NCI-H1930 (cell line): ENCODE measurements at places on chromosomes 5 and 9.

DNA sequence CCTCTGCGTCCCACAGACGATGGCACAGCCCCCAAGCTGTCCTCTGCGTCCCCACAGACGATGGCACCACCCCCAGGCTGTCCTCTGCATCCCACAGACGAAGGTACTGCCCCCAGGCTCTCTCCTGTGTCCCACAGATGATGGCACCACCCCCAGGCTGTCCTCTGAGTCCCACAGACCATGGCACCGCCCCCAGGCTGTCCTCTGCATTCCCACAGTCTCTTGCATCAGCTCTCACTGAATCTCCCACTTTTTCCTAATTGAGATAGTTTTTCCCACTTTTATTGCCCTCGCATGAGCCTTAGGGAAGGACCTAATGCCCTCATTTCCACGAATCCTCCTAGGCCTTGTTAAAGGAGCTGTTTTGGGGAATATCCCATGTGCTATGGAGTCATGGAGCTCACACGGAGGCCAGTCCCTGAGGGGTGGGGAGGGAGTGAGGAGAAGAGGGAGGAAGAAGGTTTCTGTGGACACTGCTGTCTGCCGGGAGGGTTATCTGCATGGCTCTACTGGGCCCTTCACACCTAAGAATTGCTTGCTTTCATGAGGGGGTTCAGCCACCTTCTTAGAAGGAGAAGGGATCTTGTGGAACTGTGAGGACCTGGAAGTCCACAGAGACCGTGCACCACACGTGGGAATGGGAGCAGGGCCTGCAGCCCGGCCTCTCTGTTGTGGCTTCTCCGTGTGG lies 58.2 kb upstream of the PTCH1 start:
- no peak for DNase-seq

DNA sequence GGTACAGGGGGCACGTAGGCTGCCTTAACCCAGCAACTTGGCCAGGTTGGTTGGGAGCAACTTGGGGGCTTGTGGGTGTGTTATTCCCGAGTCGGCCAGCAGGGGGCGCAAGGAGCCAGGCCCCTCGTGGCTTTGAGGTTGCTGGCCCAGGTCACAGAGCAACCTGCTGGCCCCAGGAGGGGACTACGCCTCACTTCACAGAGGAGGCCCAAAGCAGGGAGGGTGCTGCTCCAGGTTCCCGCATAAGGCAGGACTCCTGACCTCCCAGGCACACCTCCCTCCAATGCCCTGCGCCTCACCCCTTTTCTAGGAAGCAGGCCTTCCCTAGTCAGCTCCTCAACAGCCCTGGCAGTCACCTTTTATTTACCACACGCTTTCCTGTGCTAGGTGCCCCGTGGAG lies 18.1 kb downstream of the KYAT1 start:
- peak; percentile 48 for DNase-seq

DNA sequence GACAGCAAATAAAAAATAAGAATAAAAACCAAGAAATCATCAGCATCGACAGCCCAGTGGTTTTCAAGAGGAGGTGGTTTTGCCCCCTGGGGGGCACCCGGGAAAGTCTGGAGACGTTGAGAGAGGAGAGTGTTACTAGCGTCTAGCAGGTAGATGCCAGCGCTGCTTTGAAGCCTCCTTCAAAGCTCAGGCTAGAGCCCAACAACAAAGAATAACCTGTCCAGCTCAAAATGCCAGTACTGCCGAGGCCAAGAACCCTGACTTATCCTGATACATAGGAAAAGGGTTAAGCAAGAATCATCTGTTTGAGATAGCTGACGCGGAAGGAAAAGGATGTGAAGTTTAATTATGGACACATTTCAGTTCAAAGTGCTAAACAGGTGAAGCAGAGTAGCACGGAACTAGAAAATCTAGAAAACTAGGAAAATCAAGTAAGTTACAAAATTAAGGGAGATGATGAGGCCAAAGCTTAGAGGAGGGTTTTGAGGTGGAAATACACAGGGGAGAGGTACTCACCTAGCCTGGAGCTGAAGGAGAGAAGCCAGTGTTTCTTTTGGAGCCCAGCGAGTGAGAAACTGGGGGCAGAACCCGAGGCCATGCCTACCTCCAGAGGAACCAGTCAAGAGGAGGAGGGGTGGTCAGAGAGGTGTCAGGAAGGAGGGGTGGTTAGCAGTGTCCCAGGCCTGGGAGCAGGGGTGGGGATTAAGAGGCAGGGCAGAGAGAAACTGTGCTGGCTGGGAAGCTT lies 121.0 kb upstream of the RETREG1 start:
- DNase-seq, result no peak

GRCh38 chr5:112254303-112254702 lies 164.8 kb downstream of the EPB41L4A start:
- no peak for DNase-seq

- no peak for DNase-seq
Observed at GRCh38 chr5:33662722-33663427, 222.1 kb downstream of the TARS1 start.

GRCh38 chr9:108167136-108167900 lies 677.7 kb upstream of the KLF4 start:
- DNase-seq, result no peak

GRCh38 chr5:1050423-1051365 lies 42.1 kb downstream of the NKD2 start:
- no peak for DNase-seq

- no peak for DNase-seq
Observed at GRCh38 chr9:127947841-127948710, 10.4 kb upstream of the DPM2 start.

- no peak for DNase-seq
Observed at GRCh38 chr9:135096408-135096895, 9.0 kb downstream of the OLFM1 start.

- DNase-seq, result no peak
Observed at GRCh38 chr5:145867806-145868205, 5.0 kb downstream of the GRXCR2 start.

DNA sequence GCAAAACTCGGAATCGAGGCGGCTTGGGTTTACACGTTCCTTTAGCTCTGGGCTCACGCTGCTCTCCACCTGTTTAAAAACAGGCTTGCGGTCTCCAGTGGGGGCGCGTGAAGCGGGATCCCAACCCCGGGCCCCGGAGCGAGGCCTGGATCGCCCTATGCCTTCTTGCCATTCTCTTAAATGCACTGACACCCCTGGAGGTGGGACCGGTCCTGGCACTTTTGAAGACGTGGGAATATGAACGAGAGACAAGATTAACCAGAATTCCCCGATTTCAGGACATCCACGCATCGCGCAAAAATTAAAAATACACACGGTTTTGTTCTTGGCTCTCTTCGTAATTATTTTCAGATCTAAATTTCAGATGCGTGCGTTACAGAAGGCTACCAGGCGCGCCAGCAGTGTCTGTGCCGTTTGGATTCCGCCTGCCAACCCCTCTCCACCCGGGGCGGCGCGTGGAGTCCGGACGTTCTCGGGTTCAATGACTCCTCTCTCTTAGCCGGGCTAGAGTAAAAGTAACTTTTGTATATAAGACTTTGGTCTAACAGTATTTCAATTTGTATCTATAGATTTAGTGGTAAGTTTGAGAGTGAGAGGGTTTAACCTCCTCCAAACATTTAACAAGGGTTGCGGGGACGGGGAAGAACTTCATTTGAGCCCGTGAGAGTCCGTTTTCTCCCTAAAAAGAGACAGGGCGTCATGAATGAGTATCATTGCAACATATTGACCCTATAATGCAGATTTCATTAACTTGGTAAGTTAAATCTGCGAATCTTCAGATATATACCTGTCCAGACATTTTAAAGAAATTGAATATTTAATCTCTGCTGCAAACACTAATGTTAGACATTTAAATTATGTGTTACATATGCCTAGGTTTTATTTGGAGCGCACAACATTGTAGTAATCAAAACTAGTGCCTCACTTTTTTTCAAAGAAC lies 3.8 kb downstream of the FOXD1 start:
- no peak for DNase-seq

GRCh38 chr5:139268364-139269202 lies 25.0 kb upstream of the MATR3 start:
- no peak for DNase-seq

- DNase-seq, result no peak
Observed at GRCh38 chr5:16669776-16670175, 53.0 kb upstream of the RETREG1 start.

DNA sequence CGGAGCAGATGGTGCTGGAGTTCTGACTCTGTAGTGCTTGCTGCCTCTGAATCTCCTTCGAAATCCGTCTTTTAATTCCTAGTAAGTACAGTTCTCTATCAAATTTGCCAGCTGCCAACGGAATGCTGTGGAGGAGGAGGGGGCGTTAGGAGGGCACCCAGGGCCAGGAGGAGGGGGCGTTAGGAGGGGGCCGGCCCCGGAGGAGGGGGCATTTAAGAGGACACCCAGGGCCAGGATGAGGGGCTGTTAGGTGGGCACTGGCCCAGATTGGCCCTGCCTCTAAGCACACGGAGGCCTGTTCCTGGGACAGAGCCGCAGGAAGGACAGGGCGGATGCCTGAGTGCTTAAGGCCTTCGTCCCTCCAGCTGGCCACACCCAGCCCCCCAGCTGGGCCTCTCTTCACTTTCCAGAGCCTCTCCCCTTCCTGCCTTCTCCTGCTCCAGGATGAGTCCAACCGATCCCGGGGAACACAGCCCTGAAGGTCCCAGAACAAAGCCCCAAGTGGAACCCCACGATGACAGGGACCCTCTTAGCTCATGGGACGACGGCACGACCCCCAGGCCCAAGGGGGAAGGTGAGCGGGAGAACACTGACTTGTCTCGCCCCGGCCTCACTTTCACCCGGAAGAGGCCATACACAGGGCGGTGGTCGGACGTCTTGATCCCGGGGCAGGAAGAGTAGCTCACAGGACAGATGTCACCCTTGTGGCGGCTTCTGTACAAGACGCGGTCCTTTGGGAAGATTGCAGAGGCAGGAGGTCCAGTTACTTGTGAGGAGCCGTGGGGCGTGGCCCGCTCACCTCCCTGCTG lies 9.8 kb downstream of the INPP5E start:
- DNase-seq, result no peak

DNA sequence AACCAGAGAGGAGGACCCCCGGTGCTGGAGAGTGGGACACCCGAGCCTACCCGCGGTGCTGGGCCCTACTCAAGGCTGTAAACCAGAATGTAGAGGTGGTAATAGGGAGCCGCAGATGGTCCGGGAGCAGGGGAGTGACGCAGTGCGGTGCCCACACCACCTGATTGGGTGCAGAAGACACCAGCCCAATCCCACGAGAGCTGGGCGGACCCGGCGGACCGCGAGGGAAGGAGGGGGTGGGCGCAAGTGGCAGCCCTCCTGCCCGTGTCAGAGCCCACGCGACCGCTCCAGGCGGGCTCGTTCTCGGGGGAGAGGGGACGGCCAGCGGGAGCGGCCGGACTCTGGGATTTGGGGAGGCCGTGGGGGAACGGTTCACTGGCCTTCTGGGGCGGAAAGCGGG lies 71.2 kb downstream of the C9orf50 start:
- no peak for DNase-seq

DNA sequence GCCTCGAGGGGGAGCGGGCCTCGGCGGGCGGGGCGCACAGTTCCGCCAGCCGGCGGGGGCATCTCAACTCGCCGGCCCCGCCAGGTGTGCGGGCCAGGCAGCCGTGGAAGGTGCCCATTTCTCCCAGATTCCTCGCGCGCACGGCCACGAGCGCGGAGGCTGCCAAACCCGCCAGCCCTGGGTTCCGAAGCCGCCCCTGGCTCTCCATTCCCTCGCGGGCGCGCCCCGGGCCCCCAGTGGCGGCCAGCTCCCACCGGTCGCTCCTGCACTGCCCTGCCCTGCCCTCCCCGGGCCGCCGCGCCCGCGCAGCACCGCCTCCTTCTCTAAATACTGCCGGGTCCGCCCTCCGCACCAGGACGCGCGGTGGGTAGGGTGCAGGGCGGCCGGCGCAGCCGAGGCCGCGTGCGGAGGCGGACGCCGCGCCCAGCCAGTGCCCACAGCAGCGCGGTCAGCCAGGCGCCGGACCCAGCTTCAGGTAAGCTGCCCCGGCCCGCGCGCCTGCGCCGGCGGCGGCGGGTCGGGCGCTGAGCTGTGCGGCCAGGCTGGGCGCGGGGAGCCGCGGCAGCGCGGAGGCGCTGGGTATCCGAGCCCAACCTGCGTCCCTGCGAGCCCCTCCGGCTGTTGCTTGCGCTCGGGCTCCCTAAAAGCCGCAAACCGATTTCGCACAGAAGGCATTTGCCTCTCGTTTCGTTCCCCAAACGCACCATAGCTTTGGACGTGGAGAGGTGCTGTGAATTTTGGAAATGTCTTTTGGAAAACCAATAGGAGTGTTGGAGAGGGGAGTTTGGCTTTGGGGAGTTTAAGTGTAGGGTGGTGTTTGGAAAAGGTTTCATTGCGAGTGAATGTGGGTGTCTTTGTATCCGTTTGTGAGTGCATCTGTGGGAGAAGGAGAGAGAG lies at the start of gene TMEM171:
Gene TMEM171 (plus strand): TSS at position 354 of the 897 bp plus-strand sequence. CDS start 2,799 bp downstream, outside the sequence.
- no peak for DNase-seq

- no peak for DNase-seq
Observed at GRCh38 chr9:87889065-87889881, 6.6 kb downstream of the SPATA31E1 start.

DNA sequence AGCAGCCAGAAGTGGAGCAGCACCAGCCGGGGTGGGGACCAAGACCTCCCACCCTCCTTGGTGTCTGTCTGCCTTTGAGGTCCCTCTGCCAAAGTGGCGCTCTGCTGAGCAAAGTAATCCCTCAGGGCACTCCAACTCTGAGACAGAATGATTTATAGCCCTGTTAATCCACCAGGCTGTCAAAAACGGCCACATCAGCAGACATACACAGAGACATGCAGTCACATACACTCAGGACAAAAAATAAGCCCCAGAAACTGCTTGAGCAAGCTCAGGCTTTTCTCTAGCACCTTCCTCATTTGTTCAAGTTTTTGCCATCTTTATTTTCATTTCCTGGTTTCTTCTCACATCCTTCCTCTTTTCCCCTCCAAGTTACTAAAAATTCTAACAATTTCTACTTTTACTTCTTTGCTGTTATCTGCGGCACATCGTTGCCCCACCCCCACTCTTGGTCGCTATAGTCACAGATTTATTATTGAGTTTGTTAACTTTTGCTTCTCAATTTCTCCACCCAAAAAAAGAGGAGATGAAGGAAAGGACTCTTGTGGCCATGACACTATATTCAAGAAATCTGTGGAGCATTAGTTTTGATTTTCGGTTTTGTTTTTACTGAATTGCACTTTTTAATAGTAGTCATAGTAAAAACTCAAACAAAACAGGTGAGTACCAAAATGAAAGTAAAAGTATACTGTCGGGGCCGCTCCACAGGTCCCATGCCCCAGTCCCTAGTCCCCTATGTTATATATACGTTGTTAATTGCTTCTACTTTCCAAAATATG lies 17.4 kb upstream of the ADRB2 start:
- DNase-seq, result no peak
